ENCODE measurements at places on chromosomes 1 and 21.

- DNase-seq = no peak
These were observed 688.9 kb upstream of the ADGRL2 start for GRCh38 chr1:81111818-81112217.

DNA sequence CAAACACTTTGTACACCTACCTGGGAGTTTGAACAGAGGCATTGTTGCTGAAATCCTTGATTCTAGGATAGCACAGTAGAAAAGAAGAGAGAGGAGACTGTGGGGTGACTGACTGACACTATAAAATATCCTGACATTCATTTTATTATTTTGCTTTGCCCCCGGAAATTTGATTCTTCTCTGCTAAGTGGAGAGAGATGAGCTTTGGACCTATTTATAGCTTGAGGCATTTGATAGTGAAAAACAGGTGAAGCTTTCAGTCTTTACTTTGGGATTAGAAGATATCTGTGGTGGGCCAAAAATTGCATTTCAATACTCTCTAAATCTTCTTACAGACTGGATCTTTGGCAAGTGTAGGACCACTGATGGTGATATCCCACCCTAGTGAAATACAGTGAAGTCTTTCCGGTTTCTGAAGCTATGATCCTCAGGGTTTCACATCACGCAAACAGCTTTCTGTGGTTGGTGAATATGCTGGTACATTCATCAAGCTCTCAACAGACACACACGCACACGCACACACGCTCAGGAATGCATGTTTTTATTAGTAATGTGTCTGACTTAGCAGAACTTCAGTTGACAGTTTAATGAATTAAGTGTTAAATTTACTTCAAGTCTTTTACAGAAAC lies at the start of gene AMPD1:
Gene AMPD1, minus strand, starts transcription at position 117 of the 629 bp plus-strand sequence. Its CDS starts 75 bp downstream, at position 42.
- no peak for DNase-seq

- DNase-seq = peak; percentile 64
These were observed 44.1 kb upstream of the ARHGEF16 start for GRCh38 chr1:3410142-3410925.

DNA sequence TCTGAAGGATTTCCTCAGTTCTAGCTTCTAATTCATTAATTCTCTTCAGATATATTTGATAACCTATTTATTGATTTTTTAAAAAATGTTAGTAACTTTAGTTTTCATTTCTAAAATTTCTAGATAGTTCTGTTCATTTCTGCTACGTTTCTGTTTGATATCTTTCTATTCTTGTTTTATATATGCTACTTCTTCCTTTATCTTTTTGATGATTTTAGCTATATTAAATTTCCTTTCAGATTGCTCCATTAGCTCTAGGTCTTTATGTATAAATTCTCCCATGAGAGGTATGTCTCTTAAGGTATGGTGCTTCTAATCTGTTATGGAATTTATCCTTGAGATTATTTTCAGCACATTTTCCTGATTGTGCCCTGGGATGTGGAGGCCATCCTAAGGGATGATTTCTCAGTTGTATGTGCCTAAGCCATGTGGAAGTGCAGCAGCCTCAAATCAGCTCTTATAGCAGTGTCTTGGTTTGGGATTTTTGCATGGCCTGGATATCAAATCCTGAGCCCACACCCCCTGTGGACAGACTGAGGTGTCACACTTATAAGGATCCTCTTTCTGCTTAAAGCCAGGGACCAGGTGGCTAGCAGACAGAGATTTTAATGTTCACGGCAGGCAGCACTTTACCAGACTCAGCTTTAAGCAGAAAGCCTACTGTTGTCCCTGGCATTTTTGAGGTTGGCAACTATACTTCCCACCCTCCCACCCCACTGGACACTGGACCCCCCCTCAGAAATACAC lies 6.2 kb upstream of the KCNQ4 start:
- DNase-seq = no peak

DNA sequence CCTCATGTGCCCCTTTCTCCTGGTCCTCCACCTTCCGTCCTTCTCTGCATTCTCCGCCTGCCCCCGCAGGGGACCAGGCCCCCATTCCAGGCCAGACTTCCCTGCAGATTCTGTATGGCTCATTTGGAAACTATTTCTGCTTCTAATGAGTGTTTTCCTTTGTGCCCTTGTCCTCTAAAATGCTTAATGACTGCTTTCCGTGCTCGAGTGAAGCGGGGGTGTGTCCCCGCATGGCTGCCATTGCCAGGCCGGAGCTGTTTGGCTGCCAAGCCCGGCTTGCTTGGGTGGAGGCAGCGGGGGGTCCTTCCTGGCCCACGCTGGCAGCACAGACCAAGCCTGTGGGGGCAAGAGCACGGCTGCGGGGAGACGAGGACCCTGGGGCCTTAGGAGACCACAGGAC lies 299.3 kb upstream of the VAMP3 start:
- no peak for DNase-seq

DNA sequence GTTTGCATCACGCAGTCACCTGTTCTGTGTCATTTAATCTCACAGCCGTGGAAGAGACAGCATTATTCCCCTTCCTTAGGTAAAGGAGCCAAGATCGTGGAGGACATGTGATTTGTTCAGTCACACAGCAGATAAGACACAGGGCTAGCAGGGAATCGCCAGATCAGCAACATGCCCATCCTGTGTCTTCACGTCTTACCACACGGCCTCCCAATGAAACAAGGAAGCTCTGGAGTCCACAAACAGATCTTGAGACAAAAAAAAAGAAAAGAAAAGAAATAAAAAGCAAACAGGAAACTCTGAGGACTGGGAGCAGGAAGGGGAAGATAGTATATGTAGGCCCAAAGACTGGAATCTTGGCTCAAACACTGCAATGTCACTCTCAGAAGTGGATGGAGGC lies 155.3 kb downstream of the ADSS2 start:
- DNase-seq = no peak

DNA sequence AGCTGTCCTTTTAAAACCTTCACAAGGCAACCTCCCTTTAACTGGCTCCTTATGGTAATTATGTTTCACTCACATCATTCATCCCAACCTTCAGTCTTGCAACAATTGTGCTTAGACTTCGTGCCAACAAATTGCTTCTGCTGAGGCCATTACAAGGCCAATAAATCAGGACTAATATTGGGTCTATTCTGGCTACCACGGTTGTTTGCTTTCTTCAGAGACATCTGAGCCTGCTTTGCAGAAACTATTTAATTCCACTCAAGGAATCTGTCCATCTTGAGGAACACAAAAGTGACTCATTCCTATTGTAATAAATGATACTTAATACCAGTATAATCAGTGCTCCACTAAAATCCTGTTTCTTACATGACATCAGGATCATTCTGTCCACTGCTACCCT lies 2.6 kb upstream of the GSTM4 start:
- DNase-seq = no peak

- no peak for DNase-seq
These were observed 45.9 kb downstream of the TCP10L start for GRCh38 chr21:32539378-32539777.

- no peak for DNase-seq
These were observed 13.0 kb downstream of the RGS1 start for GRCh38 chr1:192588546-192588945.

DNA sequence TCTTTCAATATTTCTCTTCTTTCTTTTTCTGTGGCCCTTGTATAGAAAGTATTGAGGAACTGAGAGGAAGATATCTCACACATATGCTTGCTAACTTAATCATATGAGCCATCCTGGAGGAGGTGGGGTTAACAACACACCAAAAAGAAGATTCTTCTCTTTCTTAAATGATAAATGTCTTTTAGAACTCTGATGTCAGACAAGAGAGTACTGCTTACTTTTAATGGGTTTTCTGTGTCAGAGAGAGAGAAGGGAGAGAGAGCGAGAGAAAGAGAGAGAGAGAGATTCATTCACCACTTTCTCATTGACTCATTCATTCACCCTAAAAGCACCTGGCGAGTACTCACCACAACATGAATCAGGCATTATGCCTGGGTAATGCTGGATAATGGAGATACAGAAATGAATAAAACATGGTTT lies 250.3 kb upstream of the SGIP1 start:
- DNase-seq = no peak

- DNase-seq = peak; percentile 77
These were observed 41.8 kb upstream of the ATF3 start for GRCh38 chr1:212566522-212567479.

DNA sequence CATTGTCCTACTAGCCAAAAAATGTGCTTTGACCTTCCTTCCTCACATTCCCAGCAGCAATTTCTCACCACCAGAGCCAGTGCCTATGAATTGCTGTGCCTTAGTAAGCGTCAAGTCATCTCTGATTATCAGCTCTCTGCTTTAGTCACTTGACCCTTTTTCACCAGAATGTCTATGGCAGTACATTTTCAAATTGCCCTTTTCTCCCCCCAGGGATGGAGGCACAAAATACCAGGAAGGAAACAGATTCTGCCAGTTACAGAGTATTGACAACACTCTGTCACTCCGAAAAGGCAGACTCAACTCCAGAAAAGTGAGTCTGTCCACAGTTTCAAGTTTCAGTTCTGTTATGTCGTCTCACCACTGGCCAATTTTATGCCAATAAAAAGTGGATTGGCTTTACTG lies 167.4 kb downstream of the TNFSF18 start:
- no peak for DNase-seq

GRCh38 chr1:241837901-241838300 lies 10.1 kb upstream of the EXO1 start:
- DNase-seq = no peak

GRCh38 chr1:19073311-19074186 lies 117.1 kb upstream of the IFFO2 start:
- DNase-seq = no peak

- DNase-seq = no peak
These were observed 19.8 kb downstream of the COL6A2 start for GRCh38 chr21:46117586-46118315.

- DNase-seq = no peak
These were observed 84.6 kb downstream of the LRRN2 start for GRCh38 chr1:204600968-204601367.

DNA sequence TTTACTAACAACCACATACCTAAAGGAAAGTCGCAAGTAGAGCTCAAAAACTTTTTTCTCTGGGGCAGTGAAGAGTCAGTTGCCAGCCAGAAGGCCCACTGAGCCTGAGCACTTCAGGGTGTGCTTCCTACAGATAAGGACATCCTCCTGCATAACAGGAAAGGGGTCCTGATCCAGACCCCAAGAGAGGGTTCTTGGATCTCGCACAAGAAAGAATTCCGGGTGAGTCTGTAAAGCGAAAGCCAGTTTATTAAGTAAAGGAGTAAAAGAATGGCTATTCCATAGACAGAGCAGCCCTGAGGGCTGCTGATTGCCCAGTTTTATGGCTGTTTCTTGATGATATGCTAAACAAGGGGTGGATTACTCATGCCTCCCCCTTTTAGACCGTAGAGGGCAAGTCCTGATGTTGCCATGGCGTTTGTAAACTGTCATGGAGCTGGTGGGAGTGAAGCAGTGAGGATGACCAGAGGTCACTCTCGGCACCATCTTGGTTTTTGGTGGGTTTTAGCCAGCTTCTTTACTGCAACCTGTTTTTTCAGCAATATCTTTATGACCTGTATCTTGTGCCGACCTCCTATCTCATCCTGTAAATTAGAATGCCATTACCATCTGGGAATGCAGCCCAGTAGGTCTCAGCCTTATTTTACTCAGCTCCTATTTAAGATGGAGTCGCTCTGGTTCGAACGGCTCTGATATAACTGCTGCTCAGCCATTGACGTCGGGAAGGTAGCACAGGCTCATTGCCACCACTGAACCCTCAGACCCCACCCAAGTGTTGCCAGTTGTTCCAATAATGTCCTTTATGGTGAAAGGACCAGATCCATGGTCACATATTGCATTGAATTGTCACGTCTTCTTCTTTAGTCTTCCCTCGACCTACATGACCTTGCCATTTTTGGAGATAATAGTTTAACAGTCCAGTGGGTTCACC lies 96.6 kb upstream of the ERRFI1 start:
- DNase-seq = no peak

DNA sequence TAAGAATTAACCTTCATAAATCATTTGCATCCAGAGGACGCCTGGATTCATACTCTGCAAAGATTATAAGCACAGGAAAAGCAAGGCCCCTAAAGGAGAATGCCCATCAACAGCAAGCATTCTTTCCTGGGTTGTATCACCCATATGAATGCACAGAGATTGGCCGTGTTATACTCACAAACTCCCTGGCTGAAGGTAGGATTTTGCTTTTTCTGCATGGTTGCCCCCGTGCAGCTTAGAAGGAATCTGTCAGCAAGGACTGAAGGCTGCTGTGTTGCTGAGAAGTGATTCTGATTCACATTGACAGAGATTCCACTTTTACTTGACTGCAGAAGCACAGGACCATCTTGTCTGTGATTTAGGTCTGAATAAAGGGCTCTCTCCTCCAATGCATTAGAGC lies 283.0 kb downstream of the LRRIQ3 start:
- DNase-seq = no peak

DNA sequence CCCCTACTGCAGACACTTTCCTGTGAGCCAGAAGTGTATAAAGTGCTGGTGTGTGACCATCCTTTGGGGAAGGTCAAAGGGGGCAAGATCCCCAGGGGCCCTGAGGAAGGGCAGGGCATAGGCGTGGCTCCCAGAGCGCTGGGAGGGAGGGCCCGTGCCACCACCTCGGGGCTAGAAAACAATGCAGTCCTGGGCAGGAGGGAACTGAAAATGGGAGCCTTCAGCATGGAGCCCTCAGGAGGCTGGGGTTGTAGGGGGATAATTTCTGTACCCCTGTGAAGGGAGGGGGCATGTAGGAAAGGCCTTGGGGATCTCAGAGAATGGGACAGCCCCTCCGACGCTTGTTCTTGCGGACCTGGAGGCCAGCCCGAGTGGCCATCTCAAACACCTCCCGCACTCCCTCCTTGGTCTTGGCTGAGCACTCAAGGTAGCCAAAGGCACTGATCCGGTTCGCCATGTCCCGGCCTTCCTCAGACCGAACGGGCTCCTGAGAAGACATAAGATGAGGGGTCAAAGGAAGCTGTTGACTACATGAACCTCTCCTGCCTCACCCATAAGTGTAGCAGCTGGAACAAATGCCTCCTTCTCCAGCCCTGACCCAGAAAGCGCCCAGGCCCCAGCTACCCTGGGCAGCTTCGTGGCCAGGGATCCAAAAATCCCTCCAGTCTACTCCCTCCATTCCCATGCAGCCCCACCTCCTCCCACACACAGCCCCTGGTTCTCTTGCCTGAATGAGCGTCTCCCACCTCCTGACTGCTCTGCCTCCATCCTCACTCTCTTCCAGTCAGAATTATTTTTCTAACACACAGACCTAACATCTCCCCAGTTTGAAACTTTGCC lies 5.5 kb downstream of the RHOC start:
- DNase-seq = no peak

- DNase-seq = no peak
These were observed 172.0 kb downstream of the CDC7 start for GRCh38 chr1:91672601-91673161.

GRCh38 chr1:54993140-54993539 lies 5.6 kb upstream of the BSND start:
- DNase-seq = no peak

DNA sequence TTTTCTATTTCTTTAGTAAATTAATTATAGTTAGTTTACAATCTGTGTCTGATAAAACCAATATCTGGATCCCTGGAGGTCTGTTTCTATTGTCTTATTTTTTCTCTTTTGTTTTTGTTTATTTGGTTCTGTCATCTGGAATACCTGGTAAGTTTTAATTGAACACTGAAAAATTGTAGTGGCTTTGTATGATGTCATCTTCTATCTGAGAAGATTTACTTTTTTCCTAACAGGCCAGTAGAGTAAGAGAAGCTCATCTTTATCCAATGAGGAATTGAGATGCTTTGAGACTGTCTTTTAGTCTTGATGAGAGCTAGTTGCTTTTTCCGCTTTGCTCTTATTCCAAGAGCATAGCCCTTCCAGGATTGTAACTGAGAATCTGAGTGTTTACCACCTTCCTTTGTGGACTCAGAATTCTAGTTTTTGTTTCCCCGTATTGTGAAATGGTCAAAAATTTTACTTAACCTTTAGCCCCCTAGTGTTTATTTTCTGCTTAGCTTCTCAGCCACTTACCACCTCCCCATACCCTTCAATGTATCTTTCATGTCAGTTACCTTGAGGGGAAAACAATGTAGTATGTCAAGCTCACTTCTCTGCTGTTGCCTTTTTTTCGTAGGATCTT lies 25.0 kb downstream of the PTGFRN start:
- DNase-seq = no peak
